NCI-H2171 (cell line): ENCODE measurements at places on chromosomes 11 and 22.

- no peak for DNase-seq
Measured at GRCh38 chr22:26395926-26396325, 33.1 kb upstream of the ASPHD2 start.

DNA sequence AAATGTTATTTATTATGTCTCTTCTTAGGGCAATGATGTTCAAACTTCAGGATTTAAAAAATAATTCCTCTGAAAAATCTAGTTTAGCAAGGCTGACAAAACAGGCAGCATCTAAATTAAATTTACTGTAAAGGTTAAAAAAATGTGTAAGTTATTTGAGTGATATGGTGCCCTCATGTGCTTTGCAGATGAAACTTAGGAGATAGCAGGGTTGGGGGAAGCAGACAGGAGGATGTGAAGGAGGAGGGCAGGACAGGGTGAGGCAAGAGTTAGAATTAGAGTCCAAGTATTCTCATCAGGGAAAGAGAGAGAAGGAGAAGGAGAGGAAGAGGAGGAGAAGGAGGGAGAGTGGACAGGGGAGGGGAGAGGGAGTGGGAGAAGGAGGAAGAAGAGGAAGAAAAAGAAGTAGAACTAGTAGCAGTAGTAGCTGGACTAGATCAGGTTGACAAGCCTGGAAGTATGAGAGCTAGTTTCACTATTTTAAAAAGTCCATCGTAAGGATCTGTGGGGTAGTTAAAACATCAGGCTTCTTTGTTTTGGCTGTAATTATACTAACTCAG lies 141.2 kb upstream of the SESN3 start:
- DNase-seq, result no peak

DNA sequence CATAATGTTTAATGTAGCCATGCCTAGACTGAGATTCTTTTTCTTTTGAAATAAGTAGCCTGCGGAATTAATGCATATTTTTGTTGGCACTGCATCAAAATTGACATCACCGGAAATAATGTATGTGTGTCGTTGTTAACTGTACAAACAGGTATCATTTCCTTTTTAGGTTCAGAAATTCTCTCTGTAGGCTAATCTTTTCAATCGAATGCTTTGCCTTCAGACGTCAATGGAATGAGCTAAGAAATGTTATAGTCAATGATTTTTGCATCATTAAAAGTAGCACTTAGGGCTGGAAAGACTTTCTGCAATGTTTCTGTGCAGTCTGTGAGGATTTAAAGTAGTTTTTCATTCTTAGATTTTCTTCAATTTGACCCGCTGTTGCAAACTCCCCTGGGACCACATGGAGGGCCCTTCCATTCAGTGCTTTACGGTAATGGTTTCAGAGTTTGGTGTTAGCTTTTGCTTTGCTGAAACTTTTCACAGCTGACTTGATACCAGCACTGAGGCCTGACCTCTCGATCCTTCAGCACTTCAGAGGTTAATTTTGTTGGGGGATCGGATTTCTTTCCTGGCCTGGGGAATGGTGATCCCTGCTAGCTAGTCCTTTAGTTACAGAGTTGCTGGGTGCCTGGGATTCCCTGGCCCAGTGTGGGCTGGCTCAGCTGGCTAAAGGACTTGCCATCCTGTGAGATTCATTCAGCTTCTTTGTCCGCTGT lies 137.8 kb downstream of the DBX1 start:
- no peak for DNase-seq

DNA sequence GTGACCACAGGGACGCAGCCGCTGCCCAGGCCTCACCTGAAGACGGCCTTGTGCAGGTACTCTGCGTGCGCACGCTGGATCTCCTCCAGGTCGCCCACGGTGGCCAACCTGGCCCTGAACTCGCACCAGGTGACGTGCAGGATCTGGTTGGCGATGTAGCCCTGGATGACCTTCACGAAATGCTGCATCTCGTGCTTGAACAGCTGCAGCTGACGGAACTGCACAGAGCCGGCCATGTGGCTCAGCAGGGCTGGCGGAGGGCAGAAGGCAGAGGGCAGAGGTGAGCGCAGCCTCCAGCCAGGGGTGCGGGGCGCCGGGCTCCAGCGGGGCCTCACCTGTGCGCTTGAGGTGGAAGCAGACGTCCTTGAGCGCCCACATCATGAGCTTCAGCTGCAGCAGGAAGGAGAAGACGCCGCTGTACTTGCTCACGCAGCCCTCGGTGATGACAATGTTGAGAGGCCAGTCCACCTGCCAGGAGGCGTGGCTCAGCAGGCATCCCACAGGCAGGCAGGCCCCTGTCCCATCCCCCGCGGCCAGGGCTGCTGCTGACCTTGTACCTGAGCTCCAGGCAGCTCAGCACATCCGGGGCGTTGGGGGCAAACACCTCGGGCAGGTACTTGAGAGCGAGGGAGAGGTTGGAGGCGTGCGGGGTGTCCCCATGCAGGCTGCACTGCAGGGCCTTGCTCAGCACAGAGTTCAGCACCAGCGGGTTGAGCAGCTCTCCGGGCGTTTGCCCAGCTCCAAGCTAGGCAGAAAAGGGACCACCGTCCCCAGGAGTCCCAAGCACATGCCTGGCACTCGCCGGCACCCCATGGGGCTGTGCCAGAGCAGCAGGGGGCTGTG lies 17.6 kb downstream of the SELENOO start:
- no peak for DNase-seq

DNA sequence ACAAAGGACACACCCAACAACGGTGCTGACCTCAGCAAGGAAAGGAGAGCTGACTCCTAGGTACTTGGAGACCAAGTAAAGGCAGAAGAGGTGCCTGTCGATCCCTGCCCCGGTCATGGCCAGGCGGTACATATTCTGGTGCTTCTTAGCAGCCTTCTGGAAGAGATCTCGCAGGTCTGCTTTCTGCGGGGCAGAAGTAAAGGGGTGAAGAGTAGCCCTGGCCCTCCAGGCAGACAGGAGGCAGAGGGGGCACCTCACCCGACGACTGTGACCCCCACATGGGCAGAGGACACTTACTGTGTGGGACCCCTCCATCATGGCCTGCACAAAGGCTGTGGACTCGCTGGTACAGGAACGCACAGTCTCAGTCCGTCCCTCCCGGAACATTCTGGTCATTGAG lies 7.4 kb downstream of the CPT1B start:
- DNase-seq, result no peak

GRCh38 chr22:37968452-37969251 lies 15.2 kb downstream of the POLR2F start:
- DNase-seq, result no peak

DNA sequence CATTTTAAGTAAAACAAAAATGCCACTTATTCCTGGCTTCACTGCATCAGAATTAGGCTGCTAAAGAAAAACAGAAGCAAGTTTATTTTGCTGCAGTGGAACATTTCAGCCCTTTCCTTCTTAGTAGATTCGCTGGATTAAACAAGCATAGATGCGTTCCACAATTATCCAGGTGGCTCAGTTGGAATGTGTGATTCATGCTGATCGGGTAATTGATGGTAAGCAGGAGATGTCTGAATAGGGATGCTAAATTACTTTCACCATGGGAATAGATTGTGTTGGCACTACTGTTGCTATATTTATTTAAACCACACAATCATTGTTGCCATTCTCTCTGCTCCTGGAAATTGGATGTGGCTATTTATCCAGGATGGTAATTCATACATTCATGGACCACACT lies 440.1 kb upstream of the DDI1 start:
- no peak for DNase-seq

DNA sequence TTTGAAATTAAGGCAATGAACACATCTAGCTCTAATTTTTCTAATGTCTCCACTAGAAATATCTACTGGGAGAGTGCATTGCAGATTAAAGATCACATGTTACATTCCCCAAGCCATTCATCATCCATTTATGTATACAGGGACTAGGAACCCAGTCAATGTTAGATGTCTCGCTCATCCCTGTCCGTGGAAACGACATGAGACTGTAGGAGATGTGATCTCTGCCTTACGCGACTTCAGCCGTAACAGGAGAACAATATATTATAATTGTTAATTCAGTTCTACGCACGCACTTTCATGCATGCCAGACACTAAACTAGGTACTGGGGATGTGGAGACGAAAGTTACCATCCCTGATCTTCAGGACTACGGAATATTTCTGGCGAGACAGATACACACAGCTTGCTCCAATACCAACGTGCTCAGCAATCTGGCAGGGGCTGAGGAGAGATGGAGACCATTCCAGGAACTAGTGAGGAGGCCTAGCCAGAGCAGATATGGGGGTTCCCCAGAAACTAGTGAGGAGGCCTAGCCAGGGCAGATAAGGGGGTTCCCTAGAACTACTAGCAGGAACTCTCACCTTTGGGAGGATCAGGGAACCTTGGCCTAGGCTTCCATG lies 706 bp downstream of the DCPS start:
- no peak for DNase-seq

DNA sequence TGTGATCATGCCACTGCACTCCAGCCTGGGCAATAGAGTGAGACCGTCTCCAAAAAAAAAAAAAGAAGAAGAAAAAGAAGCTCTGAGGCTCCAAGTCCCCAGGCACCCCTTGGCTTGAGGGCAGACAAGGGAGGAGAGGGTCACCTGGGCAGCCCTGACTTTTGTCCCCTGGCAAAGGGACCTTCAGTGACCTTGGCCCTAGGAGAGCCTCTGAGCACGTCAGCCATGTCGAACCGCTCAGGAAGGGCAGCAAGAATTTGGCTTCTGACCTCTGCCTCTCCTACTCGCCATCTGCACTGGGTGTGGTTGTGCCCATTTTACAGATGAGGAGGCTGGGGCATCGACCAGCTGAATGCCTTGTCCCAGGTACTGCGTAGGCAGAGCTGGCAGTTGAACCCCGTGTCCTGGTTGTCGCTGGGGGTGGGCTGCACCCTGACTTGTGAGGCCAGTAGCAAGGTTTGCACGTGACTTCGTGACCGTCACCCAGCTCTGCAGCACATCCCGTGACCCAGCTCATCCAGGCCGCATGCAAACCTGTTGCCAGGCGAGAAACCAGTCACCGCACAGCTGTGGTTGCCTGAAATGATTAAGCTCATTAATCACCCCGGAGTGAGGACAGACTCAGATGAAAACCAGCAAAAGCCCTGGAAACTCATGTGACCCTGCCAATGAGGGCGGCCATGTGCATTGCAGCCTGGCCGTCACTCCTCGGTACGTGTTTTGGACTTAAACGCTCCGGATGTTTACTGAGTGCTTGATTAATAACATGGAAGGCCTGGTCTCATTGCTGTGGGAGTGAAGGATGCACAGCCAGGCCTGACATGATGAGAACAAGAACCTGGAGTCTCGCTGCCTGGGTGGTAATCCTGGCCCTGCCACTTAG lies 47.7 kb upstream of the PPP6R3 start:
- no peak for DNase-seq

DNA sequence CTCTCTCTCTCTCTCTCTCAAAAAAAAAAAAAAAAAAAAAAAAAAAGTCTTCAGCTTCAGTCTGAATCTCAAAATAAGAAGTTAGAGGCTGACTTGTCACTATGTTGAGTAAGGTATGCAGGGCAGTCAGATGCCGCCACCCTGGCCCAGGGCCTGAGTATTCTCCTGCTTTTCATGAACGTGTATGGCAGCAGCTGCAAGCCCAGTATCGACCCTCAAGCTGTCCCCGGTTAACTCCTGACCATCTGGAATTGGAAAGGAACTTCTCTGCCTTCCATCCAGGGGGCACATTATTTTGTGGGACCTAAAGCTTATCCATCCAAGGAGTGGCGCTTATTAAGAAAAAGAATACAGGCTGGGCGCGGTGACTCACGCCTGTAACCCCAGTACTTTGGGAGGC lies 11.4 kb downstream of the MRGPRD start:
- DNase-seq, result no peak

DNA sequence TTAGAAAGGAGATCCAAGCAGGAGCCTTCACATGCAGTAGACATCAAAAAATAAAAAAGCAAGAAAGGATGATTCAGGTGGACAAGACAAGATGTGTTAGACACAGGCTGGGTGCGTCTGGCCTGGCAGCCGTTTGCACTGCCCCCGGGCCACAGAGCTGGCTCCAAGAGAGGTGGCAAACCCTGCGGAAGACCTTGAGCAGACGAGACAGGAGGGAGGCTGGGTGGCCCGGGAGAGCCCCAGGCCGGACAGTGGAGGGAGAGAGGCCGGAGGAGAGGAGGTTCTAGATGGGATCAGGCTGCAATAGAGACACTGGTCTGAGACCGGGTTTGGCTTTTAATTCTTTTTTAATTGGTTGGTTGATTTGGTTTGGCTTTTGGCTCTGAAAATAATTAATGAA lies 69.6 kb upstream of the TTLL12 start:
- no peak for DNase-seq

GRCh38 chr11:75563978-75564552 lies 2.0 kb downstream of the SERPINH1 start:
- DNase-seq, result no peak

DNA sequence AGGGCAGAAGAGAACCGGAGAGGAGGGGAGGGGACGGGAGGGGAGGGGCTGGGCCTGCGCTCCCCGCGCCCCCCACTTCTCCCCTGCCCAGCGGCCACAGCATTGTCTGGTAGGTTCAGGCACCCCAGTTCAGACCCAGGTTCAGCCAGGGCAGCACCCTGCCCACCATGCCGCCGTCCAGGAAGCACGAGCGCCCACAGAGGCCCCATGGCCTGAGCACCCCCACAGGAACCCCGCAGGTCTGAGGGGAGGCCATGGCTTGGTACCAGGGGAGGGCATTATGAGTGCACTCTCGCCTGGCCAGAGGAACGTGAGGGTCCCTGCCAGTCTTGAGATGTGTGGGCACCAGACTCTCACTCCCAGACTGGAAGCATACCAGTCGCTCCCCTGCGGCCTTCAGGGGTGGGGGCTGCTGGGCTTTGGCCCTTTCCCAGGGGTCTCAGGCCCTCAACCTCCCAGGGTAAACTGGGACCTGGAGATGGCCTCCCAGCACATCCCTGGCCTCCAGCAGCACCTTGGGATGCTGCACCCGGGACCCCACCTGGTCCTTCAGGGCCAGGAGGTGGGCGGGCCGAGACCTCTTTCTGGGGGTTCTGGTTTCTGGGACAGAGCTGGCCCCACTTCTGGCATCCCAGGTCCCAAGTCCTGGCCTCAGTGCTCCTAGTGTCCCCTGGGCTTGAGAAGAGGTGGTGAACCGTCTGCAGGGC lies 597 bp upstream of the PLXNB2 start:
- no peak for DNase-seq

GRCh38 chr11:45334410-45334809 lies 48.3 kb upstream of the SYT13 start:
- DNase-seq, result no peak

GRCh38 chr11:102615077-102615893 lies 9.8 kb downstream of the MMP20 start:
- no peak for DNase-seq

DNA sequence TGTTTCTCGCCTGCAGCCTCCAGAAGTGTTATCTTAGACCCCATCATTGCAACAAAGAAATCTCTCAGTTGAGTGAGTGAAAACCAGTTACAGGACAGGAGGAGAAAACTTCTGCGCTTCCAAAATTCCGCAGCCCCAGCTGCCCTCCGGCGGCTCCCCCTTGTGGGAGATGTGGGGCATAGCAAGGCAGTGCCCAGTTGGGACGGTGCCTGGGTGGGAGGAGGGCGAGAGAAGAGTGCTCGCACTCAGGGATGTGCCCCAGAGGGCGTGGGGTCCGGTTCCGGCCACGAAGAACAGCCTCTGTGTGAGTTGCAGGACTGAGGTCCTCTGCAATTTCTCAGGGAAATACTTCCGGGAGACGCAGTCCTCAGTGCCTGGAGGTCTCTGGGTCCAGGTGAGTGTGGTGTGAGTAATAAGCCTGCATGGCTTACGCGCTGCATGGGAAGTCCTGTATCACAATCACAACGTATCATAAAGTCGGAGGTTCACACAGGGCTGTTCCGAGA lies 87.0 kb upstream of the BLID start:
- DNase-seq, result no peak

- no peak for DNase-seq
Measured at GRCh38 chr22:35830305-35830704, 112.6 kb downstream of the APOL5 start.
